ENCODE measurements at places on chromosomes 5 and 9.

- DNase-seq, result peak; percentile 76
Measured at GRCh38 chr9:122092611-122093506, at the start of gene TTLL11. TTLL11 (minus strand) TSS chr9:122093308; CDS start chr9:122093148, 160 bp downstream.

DNA sequence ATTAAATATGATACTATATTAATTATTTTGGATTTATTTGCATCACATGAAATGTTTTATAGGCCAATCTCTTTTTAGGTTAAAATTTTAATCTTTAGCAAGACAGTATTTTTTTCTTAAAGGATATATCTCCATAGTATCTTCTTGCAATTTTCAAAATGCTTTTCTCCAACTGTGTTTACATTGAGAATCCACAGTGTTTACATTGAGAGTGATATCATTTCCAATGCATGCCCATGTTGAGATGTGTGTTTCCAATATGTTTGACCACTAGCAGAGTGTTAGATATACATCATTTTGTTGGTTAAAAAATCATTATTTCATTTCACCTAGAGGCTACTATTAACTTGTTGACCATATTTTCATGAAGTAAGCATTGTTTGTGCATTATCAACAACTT, 17.3 kb downstream of the VCAN start:
- DNase-seq, result no peak

- DNase-seq, result no peak
Measured at GRCh38 chr9:109558718-109559151, 60.6 kb upstream of the PTPN3 start.

DNA sequence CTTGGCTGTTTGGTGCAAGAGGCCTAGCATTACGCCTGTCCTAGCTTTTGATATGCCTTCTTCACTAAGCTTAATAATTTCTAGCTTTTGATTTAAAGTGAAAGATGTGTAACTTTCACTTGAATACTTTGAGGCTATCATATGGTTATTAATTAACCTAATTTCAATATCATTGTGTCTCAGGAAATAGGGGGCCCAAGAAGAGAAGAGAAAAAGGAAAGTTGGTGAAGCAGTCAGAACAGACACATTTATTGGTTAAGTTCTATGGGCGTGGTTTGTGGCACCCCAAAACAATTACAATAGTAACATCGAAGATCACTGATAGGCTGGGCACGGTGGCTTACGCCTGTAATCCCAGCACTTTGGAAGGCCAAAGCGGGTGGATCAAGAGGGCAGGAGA, 40.9 kb upstream of the F2RL2 start:
- DNase-seq, result no peak

- DNase-seq, result peak; percentile 29
Measured at GRCh38 chr9:137028263-137029057, 423 bp upstream of the ABCA2 start.

- DNase-seq, result no peak
Measured at GRCh38 chr9:127053057-127053821, 69.2 kb downstream of the ANGPTL2 start.

GRCh38 chr5:149239917-149240316, 31.7 kb upstream of the AFAP1L1 start:
- no peak for DNase-seq

DNA sequence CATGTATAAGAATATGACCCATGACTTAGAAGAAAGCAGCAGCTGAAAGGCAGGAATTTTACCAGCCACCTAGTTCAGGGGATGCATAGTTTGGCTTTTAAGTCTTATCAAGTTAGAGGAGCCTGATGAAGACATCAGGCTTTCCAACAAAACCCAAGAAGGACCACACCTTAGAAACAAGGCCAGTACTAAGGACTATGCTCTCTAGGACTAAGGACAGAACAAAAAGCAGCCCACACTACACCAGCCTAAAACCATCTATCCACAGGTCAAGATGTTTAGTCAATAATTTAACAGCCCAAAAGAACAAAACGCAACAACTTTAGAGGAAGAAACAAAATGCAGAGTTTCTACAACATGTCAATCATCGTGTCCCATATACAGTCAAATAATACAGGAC, 408.9 kb upstream of the RGMB start:
- DNase-seq, result no peak

DNA sequence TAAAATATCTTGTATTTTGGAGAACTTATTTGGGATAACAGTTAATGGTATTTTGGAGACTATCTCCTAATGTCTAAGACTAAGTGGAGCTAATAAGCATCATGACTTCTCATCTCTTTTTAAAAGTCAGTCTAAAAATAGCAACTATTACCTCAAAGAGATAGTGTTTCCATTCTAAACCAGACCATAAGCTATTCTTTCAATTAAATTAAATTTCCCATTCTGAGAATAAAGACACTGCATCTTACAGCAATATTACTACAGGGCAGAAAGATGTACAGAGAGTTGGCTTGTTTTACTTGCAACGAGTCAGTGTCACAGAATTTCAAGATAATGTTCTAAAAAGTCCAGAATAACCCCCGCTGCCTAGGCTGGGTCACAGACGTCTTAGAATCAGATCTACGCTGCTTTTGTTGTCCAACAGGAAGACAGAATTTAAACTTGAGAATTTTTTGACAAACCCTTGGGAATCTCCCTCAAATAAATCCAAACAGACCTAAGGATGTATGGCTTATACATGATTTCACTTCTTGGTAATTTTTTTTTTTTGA, 98.9 kb downstream of the USP20 start:
- DNase-seq, result no peak

DNA sequence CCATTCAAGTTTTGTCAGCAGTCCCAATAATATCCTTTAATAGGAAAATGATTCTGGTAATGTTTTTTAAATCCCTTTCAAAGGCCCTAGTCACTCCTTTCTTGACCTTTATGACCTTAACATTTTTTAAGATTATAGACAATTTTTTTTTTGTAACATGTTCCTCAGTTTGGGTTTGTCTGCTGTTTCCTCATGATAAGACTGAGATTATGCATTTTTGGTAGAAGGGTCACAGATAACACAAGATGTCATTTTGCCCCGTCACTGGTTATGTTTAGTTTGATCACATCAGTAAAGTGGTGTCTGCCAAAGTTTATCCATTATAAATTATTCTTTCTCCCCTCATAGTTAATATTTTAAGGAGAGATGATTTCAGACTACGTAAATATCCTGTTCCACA, 16.0 kb upstream of the PTPDC1 start:
- DNase-seq, result no peak

DNA sequence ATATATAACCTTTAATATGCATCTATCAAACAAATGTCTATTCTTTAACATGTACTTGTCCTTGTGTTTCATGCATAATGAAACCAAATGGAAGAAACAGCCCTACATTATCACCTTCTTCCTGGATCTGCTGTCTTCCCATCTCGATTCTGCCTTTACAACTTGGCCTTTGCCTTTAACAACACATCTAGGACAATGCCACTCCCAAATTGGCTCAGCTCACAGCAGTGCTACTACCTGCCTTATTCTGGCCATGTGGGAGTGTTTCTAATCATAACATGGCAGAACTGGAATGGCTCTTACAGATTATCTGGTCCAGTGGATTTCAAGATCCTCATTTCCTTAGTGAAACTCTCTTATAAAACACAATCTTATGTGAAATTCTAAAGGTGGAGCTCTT, 176.5 kb downstream of the CARTPT start:
- DNase-seq, result no peak

DNA sequence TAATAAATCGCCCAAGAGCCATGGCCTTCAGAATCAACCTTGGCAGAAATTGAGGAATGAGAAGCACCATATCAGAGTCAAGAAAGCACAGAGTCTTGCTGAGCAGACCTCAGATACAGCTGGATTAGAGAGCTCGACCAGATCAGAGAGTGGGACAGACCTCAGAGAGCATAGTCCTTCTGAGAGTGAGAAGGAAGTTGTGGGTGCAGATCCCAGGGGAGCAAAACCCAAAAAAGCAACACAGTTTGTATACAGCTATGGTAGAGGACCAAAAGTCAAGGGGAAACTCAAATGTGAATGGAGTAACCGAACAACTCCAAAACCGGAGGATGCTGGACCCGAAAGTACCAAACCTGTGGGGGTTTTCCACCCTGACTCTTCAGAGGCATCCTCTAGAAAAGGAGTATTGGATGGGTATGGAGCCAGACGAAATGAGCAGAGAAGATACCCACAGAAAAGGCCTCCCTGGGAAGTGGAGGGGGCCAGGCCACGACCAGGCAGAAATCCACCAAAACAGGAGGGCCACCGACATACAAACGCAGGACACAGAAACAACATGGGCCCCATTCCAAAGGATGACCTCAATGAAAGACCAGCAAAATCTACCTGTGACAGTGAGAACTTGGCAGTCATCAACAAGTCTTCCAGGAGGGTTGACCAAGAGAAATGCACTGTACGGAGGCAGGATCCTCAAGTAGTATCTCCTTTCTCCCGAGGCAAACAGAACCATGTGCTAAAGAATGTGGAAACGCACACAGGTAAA, 4.5 kb downstream of the NFX1 start:
- no peak for DNase-seq

- no peak for DNase-seq
Measured at GRCh38 chr5:151630088-151630487, 39.0 kb upstream of the FAT2 start.

GRCh38 chr5:109062664-109063063, 315.0 kb downstream of the FER start:
- DNase-seq, result no peak

- DNase-seq, result no peak
Measured at GRCh38 chr9:116027511-116027910, 126.1 kb upstream of the PAPPA start.

DNA sequence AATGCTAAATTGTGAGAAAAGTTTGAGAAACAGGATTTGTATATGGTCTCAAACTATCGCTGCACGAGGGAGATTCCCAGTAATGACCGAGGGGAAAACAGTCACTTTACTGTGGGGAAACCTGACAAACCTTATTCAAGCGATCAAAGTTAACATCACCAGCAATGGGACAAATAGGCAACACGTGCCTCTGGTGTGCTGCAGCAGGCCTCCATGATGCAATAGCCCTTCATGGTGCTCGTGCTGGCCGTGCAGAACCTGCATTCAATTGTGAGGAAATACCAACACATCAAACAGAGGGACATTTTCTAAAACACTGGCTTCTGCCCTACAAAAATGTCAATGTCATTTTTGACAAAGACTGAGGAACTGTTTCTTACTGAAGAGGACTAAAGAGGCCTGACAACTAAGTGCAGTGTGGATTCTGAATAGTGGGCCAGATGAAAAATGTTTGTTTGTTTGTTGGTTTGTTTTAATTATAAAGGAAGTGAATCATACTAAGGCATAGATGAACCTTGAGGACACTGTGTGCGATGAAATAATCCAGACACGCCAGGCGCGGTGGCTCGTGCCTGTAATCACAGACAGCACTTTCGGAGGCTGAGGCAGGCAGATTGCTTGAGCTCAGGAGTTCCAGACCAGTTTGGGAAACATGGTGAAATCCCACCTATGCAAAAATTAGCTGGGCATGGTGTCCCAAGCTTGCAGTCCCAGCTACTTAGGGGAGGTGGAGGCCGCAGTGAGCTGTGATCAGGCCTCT, 17.6 kb upstream of the MARCHF6 start:
- DNase-seq, result no peak

- DNase-seq, result no peak
Measured at GRCh38 chr5:87004101-87004500, 263.6 kb upstream of the RASA1 start.

DNA sequence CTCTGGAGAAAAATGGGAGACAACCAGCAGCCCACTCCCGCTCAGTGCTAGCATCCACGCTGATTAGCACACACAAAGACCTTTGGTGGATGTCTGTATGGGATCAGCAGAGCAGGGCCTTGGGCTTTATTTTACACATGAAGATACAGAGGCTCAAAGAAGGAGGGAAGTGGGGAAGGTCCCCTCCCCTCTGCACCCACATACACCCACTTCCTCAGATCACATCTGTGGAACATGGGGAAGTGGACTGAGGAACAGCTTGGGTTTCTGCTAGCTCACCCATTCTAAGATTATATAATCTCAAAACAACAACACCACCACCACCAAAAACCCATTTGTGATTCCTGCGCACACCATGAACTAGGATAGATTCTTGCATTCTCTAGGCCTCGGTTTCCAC, 14.0 kb downstream of the GGTA1 start:
- DNase-seq, result no peak

All from NCI-H748 treated with DMSO at 0.1 percent for 48 hours (cell line).